ENCODE measurements at places on chromosomes 7 and 10.
A peak's percentile ranks its signal among the peaks of the same experiment; 100 is the strongest.

DNA sequence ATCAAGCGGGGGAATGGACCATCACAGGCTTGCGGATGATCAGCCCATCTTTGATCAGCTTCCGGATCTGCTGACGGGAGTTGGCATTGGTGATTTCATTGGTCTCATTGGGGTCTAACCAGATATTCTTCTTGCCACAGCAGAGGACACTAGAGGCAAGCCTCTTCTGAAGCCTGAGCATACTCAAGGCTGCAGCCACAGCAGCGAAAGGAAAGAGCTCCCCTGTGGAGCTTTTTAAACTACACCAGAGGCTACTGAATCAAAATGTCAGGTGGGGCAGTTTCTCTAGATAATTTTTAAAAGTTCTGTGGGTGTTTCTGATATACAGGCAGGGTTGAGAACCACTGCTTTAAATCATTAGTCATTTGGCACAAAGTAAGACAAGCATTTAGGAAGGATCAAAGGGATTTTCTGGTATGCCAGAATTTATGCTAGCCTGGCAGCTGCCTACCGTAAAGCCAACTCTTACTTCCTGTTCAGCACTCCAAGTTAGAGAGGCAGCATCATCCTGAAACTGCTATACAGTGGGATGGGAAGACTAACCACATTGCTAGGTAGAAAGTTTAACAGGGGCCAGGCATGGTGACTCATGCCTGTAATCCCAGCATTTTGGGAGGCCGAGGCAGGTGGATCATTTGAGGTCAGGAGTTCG, 7.0 kb downstream of the NAPEPLD start:
- no peak for DNase-seq

DNA sequence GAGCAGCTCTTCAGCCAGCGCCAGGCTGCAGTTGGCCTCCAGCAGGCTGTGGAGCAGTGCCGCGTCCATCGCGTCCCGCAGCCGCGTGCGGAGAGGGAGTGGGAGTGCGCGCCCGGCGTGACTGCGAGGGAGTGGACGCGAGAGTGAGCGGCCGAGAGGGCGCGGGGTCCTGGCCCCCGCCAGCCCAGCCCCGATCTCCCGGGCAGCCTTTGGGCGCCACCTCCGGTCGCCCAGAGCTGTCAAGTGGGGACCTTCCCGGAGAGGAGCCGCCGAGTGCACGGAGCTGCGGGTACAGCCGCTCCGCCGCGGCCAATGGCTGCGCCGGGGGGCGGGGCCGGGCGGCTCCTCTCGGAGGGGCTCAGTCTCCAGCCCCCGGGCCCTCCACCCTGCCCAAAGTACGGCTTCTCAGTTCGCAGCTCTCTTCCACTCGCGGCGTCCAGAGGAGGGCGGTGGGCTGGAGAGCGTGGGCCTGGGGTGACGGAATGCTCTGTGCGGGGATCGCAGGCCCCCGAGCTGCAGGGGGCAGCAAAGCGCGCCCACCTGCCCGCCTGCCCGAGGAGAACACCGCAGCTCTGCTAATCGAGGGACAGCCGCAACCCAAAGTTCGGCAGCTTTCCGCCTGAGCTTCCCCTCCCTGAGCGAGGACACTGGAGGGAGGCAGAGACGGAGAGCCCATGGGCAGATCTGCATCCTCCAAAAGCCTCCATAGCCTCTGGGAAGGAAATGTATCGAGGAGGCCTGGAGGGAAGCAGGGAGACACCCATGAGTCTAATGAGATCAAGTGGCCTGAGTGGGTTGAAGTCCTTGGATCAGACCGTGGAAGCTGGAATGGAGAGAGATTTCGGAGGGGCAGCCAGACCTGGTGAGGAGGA, at the start of gene CRHR2:
Gene CRHR2, minus strand, starts transcription at position 245 of the 872 bp plus-strand sequence. Its CDS starts 176 bp downstream, at position 69.
- DNase-seq, result peak; percentile 42

- no peak for DNase-seq
These were observed 12.8 kb downstream of the SUGCT start for GRCh38 chr7:40147371-40148246.

DNA sequence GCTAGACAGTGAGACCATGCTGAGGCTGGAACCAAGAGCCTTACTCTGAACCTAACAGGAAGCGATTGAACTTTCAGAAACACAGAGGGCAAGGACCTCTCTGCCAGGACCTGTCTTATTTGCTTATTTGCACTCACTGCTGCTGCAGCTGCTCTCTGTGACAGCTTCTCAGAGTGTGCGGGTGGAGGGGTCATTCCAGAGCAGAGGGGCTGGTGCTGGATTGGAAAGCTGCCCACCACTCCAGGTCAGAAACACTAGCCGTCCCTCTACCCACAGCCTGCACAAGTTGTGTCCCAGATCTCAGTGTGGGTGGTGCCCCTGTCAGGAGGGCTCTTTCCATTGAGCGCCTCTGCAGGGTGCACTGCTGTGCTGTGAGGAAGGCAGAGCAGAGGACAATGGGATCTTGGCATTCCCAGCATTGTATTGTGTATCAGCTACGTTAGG, 126.2 kb downstream of the CCNY start:
- DNase-seq, result no peak

- no peak for DNase-seq
These were observed 89.6 kb downstream of the PRKAG2 start for GRCh38 chr7:151787348-151787747.

GRCh38 chr10:62718585-62718984, 85.9 kb upstream of the ADO start:
- no peak for DNase-seq

- DNase-seq, result no peak
These were observed 87.5 kb downstream of the PARD3 start for GRCh38 chr10:34727595-34728033.

- DNase-seq, result no peak
These were observed 137.6 kb downstream of the ZNF467 start for GRCh38 chr7:149635561-149636329.

DNA sequence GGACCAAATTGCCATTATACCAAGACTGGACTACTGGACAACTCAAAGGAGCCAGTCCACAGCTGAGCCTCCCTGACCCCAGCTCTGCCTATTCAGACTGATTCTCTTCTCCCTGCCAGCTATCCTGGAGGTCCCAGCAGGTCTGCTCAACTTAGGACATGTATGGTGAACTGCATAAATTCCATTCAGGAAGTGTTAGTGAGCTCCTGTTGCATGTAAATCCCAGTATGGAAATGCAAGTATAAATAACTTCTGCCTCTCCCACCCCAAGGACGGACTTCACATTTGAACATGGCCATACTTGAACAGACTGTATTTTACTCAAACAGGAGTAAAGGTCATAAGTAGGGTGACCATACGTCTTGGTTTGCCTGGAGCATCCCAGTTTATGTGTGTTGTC, 128.4 kb downstream of the CHCHD3 start:
- no peak for DNase-seq

DNA sequence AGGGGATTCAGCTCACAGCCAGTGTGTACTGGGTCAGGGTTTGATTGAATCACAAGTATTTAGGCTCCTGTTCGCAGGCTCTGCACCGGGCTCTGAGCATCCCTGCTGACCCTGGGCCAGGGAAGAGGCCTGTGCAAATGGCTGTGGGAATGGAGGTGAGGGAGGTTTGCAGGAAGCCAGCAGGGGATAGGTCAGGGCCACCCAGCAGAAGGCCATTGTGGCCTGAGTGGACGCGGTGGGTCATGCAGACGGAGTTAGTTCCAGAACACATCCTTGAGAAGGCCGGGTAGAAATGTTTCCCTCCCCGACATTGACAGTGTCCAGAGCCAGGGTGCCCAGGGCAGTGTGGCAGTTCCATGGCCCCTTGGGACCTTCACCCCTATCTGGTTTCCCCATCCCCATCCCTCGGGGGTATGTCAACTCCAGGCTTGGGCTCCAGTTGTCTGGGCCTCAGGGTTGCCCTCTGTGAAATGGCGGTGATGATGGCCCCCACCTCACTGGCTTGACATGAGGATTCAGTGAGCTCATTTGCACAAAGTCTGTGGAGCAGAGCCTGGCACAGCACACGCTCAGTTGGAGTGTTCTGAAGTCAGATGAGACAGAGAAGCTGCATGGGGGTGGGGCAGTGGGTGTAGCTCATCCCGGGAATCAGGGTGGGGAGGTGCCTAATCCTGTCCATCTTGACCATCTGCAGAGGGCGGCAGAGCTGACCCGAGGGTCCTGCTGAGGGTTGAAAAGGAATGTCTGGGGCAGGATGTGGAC, 107.6 kb downstream of the ADCY1 start:
- DNase-seq, result no peak

- no peak for DNase-seq
These were observed 25.4 kb downstream of the PPP2R2D start for GRCh38 chr10:131926253-131926652.

DNA sequence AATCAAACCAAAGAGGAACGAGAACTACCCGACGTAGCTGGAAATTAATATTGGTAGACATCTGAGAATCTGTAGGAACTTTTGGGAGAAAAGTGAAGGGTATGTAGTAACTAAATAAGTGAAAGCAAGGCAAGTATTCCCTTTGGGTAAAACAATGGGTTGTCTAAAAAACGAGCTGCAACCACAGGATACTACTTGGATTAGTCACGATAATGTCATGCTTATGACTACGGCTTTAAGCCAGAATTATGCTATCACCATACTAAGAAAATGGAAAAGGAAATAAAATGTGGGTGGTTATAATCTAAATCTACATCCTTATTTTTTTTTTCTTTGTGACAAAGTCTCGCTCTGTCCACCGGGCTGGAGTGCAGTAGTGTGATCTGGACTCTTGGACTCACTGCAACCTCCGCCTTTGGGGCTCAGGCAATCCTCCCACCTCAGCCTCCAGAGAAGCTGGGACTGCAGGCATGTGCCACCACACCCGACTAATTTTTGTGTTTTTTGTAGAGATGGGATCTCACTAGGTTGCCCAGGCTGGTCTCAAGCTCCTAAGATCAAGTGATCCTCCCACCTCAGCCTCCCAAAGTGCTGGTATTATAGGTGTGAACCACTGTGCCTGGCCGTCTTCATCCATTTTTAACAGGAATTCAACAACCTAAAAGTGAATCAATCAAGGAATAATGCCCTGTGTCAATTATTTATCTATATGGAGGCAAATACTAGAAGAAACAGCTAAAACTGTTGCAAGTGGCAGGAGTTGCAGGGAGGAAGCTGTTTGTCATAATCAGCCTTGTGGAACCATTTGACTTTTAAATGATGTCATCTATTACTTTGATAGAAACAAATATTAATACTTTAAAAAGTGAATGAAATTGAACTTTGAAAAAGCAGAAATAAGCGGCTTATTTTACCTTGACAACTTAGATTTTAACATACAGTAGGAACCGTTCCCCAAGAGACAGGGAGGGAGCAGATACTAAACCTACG, 189.3 kb downstream of the PRPF18 start:
- no peak for DNase-seq

DNA sequence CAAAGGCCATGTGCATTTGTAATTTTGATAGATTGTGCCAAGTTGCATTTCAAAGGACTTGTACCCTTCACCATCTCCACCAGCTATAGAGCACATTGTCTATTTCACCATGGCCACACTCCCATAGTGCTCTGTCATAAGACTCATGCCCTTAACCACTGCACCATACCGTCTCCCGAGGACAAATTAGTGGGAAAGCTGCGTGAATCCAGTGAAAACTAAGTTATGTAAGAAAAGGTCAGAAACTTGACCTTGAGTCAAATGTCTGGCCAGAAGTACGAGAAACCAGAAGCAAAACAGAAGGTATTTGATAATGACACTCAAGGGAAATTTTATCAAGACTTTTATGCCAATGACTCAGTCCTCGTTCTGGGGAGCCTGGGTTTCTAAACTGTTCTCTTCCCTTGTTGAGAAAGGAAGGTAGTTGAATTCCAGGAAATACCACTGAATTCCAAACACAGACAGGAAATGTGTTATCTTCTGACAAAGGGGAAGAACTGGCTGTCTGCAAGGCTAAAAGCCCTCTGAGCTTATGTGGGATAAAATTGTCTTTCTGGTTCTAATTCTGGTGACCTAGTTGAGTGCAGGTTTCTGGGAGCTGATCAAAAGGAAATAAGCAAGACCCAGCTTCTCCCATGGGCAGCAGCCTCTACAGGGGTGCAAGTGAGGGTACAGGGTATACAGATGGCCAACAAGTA, 49.7 kb downstream of the CDK1 start:
- DNase-seq, result no peak

DNA sequence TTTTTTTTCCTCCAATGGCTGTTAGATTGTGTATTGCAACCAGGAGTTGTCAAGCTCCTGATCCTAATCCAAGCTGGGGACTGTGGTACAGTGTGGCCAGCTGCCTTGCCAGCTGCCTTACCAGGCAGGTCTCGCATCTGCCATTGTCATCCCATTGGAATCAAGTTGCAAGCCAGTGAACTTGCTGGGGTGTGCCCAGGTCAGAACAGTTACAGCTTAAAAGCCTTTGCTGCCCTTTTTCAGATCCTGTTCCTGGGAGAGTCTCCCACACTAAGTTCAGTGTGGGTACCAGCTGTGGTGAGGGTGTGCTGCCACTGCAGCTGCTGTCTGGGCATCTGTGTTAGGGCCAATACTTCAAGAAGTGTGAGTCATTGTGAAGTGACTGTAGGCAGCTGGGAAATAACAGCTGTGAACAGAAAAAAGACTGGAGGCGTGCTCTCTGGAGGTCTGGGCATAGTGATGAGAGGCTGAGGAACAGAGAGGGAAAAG, 72.8 kb downstream of the CCNY start:
- no peak for DNase-seq

DNA sequence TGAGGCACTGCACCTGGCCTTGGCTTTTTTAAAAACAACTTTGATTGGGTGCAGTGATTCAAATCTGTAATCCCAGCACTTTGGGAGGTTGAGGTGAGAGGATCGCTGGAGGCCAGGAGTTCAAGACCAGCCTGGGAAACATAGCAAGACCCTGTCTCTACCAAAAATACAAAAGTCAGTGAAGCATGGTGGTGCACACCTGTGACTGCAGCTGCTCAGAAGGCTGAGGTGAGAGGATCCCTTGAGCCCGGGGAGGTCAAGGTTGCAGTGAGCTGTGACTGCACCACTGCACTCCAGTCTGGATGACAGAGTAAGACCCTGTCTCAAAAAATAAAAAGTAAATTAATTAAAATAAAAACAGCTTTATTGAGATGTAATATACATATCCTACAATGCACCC, 84.9 kb downstream of the NPTX2 start:
- DNase-seq, result no peak

DNA sequence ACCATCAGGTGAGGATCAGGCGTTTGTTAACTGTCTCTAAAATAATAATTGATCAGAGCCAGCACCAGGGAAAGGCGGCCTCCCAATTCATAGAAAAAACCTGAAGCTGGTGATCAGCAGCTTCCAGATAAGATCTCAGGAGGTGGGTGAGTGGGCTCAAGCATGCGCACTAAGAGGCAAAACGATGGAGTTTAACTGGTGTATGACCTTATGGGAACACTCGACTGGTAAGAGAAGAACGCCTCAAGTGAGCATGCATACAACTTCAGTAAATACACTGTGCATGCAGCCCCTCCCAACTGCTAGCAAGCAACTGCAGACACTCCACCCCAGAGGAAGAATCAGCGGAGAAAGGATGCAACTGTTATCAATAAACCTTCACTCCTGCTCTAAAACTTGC, 18.1 kb downstream of the RAPGEF5 start:
- DNase-seq, result no peak
